G401 (cell line): ENCODE measurements at places on chromosomes 2 and 18.

- DNase-seq: no peak
Measured at GRCh38 chr2:241514553-241514952, 6.2 kb upstream of the STK25 start.

- DNase-seq: no peak
Measured at GRCh38 chr2:151230627-151231140, 31.0 kb downstream of the RBM43 start.

- DNase-seq: no peak
Measured at GRCh38 chr2:8265476-8266226, 416.2 kb upstream of the ID2 start.

- DNase-seq: no peak
Measured at GRCh38 chr18:26662996-26663395, 114.6 kb upstream of the KCTD1 start.
